ENCODE measurements at places on chromosomes 11 and 22.
A peak's percentile ranks its signal among the peaks of the same experiment; 100 is the strongest.

- no peak for DNase-seq
Observed at GRCh38 chr22:23288301-23289129, 108.2 kb downstream of the BCR start.

- no peak for DNase-seq
Observed at GRCh38 chr22:40741116-40741515, 61.8 kb downstream of the MCHR1 start.

DNA sequence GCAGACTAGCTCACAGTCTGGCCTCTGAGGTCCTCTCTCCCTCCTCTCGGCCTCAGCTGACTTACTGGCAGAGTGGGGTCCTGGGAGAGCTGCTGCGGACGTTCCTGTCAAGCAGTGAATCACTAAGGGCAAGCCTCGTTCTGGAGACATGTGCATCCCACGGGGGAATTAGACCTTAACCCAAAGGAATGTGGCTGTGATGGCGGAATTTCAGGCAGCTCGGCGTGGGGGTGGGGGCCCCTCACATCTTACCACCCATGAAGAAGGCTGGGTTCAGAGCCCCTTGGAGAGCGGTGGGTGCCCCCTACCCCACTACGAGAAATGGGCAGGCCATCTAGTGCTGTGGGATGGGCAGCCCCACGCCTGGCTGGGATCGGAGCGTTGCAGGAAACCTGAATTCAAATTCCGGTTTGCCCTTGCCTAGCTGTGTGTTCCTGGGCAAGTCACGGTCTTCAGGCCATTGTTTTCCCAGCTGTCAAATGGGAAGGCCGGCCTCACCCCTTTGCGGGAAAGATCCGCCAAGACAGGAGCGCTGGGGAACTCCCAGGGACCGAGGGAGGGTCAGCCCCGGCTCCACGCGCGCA, 554 bp downstream of the LRRC32 start:
- peak; percentile 56 for DNase-seq

DNA sequence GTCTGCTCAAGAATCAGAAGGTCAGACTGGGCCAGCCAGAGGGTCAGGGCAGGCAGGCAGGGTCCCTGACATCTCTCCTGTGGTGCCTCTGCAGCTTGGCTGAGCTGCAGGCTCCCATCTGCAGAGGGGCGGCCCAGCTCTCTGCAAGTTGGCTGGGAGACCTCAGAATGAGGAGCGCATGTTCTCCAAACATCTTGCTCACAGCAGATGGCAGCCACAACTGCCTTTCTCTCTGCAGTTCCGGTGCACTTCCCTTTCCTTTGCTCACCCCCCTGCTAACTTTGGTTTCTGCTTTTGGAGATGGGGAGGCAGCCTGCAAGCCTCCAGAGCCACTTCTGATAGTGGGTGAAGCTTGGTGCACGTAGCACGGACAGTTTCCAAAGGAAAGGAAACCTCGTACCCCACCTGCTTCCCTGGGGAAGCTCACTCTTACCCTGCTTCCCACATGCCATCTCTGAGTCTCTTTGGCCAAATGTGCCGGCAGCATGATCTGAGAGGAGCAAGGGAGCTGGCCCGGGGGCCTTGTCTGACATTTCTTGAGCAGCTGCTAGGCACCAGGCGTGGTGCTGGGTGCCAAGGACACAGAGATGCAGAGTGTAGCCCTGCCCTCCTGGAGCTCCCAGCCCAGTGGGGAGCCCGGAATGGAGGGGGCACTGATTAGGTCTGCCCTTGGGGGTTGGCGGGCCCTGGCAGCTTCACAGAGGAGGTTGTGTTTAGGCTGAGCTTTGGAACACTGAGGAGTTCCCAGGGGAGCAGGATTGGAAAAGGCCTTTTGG, 18.2 kb downstream of the DAGLA start:
- DNase-seq = no peak

DNA sequence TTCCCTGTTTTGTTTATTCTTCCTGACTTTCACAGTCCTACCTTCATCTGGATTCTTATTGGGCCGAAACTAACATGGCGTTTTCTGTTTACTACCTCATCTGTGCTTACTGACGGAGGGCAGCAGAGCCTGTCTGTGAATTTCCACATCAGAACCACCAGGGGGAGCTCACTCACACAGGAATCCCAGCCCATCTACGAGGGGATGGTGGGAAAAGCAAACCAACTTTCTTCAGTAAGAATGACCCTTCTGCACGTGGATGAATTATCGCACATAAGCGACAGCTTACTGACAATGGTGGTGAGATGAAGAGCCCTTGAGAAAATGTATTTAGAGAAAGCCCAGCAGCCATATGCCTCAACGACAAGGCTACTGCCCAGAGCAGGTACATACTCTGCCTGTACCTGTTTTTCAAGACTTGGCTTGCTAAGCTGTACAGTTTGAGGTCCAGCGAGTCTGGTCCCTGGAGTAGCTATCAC, 42.5 kb downstream of the LARGE2 start:
- DNase-seq = peak; percentile 89

- no peak for DNase-seq
Observed at GRCh38 chr11:35651263-35651662, 11.3 kb upstream of the TRIM44 start.

GRCh38 chr11:2265854-2266585, 4.4 kb downstream of the ASCL2 start:
- DNase-seq = peak; percentile 29

- DNase-seq = peak; percentile 77
Observed at GRCh38 chr11:57476047-57476756, 15.9 kb downstream of the RTN4RL2 start.
